ENCODE measurements at places on chromosomes 4 and X. TPM values are rescaled to one million over a fixed set of nuclear protein-coding genes. Genes with fewer than 3 reads are reported as not detected.
A peak's percentile ranks its signal among the peaks of the same experiment; 100 is the strongest.

- peak; percentile 37 for DNase-seq
Measured at GRCh38 chrX:19840899-19841648, 46.3 kb downstream of the SH3KBP1 start.

- DNase-seq: no peak
Measured at GRCh38 chrX:110786486-110786885, 9.1 kb downstream of the CHRDL1 start.

- no peak for DNase-seq
Measured at GRCh38 chr4:80878218-80878617, 152.3 kb upstream of the BMP3 start.

GRCh38 chr4:145566086-145566708 is 53.0 kb upstream of the MMAA start:
- DNase-seq: no peak

GRCh38 chrX:129433945-129434344 is 89.3 kb downstream of the SMARCA1 start:
- no peak for DNase-seq

GRCh38 chr4:152976212-152976761 is 40.2 kb downstream of the FHDC1 start:
- no peak for DNase-seq

- DNase-seq: no peak
Measured at GRCh38 chr4:26542991-26543390, 40.9 kb upstream of the TBC1D19 start.

DNA sequence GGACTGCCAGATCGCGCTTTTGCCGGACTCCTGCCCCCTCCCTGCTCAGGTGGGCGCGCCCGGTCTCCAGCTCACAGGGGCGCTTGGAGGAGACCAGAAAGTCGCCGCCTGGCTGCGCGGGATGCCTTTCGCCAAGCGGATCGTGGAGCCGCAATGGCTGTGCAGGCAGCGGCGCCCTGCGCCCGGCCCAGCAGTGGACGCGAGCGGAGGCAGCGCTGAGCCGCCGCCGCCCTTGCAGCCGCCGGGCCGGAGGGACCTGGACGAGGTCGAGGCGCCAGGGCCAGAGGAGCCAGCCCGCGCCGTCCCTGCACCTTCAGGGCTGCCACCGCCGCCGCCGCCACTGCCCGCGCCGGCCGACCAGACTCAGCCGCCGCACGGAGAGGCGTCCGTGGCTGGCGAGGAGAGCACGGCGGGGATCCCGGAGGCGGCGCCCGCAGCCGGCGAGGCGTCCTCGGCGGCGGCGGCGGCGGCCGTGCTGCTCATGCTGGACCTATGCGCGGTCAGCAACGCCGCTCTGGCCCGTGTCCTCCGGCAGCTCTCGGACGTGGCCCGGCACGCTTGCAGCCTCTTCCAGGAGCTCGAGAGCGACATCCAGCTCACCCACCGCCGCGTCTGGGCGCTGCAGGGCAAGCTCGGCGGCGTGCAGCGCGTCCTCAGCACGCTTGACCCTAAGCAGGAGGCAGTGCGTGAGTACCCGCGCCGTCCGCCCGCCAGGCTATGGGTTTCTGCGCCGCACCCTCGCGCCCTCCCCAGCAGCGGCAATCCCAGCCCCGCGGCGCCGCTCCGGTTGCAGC is 834 bp downstream of the NHS start:
- no peak for DNase-seq

The DUX4 gene
- total RNA-seq: not detected
